GM06990 (cell line): ENCODE measurements at places on chromosomes 16 and 17.

DNA sequence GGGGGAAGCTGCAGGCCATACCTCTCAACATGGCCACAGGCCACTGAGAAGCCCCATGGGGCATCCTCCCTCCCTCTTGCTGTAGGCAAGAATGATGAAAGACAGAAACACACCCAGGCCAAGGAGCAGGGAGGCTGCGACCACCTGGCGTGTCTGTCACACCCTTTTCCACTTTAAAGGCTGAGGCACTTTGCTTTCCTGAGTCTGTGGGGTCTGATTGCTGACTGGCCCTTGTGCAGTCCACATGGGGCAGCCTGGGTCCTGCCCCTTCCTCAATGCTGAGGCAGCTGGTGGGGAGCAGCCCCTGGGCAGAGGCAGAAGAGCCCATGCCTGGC is 8.7 kb downstream of the TMEM204 start:
- DNase-seq = no peak

DNA sequence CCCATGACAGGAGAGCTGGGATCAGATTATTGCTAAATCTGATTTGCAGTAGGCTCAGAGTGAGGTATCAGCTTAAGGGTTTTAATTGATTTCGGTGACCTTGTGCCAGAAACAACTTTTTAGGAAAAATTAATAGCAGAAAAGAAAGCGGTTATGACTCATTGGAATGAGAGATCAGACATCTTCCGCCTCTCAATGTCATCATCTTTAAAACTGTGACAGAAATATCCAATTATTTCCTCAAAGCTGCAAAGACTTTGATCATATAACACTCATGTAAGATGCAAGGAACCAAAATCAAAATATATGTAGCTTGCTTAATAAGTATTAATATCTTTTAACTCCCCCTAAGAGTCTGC is 190.1 kb upstream of the FOXF1 start:
- no peak for DNase-seq

DNA sequence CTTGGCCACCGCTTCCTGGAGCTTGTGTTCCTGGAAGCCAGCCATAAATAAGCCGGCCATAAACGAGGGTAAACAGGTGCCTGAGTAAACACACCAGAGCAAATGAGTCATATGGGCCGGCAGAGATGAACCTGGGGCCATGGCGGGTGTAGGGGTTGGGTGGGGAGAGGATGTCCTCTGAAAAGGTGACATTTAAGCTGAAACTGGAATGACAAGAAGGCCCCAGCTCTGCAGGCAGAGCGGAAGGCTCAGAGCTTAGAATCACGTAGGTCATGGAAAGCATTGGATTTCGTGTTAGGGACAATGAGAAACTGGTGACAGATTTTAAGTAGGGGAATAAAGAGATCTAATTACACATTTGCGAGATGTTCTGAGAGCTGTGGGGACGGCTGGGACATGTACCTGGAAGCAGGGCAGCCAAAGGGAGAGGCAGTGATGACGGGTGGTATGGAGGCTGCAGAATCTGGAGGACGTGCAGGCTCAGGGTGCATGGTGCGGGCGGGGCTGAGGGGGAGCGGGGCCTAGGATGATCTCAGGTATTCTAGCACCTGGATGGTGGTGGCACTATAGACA is 8.1 kb upstream of the DNASE1 start:
- DNase-seq = no peak

DNA sequence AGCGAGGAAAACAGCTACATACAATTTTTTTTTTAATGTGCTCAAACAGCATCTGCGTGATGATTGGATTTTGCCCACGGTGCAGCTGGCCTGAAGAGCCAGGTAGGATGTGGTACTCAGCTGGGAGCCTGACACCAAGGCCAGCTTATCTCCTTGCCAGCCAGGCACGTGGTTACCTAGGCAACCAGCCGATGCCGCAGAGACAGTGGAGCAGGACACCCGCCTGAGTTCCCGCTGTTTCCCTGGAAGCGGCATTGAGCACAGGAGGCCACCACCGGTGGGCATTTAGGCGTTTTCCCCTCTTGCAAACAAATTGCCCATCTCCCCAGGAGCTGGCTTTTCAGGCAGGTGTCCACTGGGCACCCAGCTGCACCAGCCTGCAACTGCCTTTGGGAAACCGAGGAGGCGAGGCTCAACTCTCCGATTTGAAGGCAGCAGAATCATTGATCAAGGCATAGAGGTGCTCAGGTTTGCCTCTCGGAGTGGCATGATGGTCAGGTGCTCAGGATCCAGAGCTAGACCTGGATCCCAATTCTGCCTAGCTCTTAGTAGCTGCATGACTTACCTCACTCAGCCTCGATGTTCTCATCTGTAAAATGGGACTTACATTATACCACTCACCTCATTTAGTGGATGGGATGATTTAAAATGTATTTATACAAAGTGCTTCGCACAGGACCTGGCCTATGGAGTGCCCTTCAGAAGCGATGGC is 137.5 kb upstream of the PLCG2 start:
- DNase-seq = no peak

DNA sequence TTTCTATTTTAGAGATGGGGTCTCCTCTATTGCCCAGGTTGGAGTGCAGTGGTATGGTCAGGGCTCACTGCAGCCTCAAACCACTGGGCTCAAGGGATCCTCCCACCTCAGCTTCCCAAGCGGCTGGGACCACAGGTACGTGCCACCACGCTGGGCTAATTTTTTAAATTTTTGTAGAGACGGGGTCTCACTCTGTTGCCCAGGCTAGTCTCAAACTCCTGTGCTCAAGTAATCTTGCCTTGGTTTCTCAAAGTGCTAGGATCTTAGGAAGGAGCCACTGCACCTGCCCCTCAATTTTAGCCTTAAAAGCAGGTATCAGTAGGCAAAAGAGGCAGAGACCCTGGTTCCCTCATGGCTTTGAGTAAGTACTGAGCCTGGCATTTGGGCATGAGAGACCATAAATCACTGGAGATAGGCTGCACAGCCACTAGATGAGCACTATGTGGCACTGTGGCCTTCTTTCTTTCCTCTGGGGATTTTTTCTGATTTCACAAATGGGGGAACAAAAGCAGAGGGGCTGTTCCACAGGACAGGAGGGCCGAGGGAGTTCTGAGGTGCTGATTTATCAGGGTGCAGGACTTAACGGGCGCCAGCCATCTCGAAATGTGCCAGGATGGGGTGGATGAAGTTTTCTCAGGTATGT is 82.2 kb downstream of the PLXDC1 start:
- DNase-seq = no peak
